ENCODE measurements at places on chromosomes 12 and 14. TPM values are rescaled to one million over a fixed set of nuclear protein-coding genes. Genes with fewer than 3 reads are reported as not detected.
A peak's percentile ranks its signal among the peaks of the same experiment; 100 is the strongest.

DNA sequence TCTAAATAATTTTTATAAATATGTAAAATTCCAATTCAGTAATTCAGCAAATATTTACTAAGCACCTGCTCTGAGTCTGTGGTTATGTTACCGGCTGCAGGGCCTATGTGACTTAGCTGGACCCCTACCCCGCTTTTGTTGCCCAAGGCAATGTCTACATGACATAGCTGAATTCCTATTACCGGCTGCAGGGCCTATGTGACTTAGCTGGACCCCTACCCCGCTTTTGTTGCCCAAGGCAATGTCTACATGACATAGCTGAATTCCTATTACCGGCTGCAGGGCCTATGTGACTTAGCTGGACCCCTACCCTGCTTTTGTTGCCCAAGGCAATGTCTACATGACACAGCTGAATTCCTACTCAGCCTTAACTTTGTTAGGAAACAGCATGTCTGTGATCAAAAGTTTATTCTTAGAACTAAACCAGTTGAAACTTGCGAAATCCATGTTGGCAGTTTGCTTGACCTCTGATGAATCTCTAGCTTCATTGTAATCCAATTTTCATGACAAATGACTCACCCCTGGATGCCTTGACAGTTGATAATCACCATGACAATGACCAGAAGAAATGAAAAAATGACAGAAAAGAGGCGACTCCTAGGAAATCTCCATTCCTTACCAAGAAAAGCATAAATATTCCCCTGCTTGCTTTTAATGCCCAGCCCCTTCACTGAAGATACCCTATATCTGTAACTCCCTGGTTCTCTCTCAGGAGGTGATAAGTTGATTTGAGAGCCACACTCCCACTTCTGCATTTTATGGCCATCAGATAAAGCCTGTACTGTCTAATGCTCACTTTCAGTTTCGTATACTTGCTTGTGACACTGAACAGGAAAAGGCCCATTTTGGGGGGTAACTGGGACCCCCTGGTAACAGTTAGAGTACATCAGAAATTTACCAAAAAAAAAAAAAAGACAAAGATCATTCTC lies 148.4 kb upstream of the SYT10 start:
- no peak overlapping the region for H3K4me3 ChIP-seq
- H3K27ac ChIP-seq = peak overlapping the region; percentile 31
- no peak for DNase-seq
- no peaks in the 10 kb centered on the region for H3K27me3 ChIP-seq

DNA sequence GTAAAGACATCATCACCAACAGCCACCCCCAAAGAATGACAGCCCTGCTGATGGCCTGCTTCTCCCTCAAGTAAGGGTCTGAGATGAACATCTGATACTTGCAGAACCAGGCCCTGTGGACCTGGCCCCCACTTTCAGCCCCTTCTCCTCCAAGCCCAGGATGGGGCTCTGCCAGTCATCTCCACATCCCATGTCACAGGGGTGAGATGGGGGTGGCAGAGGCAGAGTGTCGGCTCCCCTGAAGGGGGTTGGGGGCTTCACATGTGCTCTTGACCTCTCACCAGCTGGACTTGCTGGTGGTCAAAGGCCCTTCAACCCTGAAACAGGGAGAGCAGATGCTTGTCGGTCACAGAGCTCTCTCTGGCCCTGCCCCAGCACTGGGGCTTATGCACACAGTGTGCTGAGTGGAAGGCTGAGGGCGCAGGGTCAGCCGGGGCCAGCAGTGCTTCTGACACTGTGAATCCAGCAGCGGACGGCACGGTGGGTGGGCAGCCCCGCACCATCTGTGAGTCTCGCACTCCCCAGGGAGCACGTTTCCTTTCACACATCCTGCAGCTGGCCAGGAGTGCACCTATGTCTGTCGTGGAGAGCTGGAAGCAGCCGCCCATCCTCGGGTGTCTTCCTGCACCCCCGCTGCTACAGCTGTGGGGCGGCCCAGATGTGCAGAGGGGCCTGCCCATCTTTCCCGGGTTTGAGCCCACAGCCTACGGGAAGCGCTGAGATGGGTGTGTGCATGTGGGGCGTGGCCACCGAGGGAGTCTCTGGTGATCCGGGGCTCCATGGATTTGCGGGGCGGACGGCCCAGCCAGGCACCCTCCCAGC lies 94.3 kb downstream of the ADGRD1 start:
- no peaks in the 10 kb centered on the region for H3K27me3 ChIP-seq
- DNase-seq = no peak

DNA sequence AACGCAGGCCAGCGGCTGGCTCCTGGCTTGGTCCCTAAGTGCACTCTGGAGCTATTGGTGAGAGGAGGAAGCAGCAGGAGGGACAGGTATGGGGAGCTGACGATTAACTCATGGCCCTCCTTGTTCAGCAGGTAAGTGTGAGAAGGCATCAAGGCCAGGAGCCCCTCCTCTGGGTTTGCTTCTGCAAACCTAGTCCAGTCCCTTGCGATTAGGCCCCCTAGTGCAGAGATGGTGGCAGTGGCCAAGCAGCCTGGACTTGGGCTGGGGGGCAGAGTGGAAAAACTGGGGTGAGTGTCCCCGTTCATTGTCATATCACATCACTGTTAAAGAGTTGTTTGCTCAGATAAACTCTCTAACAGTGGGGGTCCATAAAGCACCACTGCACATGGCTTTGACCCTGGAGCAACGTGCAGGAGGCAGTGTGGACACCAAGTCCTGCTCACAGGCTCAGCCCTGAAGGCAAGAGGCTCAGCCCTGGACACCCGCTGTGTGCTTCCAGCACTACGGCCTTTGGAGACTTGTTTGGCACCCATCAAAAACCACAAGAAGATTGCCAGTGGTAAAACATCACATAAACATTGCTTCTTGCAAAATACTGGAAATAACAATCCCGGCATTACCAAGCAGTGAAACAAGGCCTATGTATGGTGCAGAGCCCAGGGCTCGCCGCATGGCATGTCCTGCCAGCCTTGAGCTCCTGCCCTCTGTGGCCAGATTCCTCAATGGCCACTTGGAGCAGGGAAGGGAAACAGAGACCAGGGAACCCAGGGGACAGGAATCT lies 184.3 kb upstream of the RTL1 start:
- no peak for DNase-seq
- H3K4me1 ChIP-seq = no peaks in the 10 kb centered on the region
- no peak overlapping the region for H3K27ac ChIP-seq

DNA sequence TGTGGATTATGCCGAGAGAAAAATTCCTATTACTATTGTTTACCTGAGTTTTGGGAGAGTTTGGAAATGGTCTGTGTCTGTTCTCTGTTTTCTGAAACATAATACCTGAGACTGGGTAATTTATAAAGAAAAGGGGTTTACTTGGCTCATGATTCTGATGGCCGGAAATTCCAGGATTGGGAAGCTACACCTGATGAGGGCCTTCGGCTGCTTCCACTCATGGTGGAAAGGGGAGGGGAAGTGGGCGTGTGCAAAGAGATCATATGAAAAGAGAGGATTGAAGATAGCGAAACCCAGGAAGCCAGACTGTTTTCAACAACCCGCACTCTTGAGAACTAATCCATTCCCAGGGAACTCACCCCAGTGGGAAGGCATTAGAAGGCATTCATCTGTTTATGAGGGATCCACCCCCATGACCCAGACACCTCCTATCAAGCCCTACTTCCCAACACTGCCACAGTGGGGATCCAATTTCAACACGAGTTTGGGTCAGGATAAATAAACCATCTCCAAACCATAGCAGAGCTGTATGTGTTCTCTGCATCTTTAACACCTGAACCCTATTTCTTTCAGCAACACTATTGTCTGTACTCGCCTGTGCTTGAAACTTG lies 51.1 kb downstream of the APAF1 start:
- no peaks in the 10 kb centered on the region for H3K4me1 ChIP-seq
- H3K36me3 ChIP-seq = no peaks in the 10 kb centered on the region
- H3K27ac ChIP-seq = no peak overlapping the region
- H3K27me3 ChIP-seq = no peaks in the 10 kb centered on the region
- no peak overlapping the region for H3K4me3 ChIP-seq

- H3K27ac ChIP-seq = no peak overlapping the region
- no peaks in the 10 kb centered on the region for H3K4me1 ChIP-seq
- H3K27me3 ChIP-seq = no peaks in the 10 kb centered on the region
- DNase-seq = no peak
- no peaks in the 10 kb centered on the region for H3K36me3 ChIP-seq
Measured at GRCh38 chr12:74602881-74603672, 65.4 kb downstream of the ATXN7L3B start.

GRCh38 chr12:94284046-94284445 lies 135.7 kb downstream of the PLXNC1 start:
- DNase-seq = no peak
- H3K27ac ChIP-seq = no peak overlapping the region
- H3K36me3 ChIP-seq = peaks cover 11% of the 10 kb centered on the region
- no peak overlapping the region for H3K4me3 ChIP-seq

DNA sequence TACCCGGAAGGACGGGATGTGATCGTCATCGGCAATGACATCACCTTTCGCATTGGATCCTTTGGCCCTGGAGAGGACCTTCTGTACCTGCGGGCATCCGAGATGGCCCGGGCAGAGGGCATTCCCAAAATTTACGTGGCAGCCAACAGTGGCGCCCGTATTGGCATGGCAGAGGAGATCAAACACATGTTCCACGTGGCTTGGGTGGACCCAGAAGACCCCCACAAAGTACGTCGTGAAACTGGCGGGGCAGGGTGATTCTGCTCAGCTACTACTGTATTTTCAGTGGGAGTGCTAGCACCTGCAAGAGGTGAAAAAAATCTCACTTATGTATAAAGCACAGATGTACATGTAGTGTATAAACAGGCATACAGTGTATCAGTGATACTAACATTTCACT lies 62.9 kb downstream of the FOXN4 start:
- no peak overlapping the region for H3K27ac ChIP-seq
- no peaks in the 10 kb centered on the region for H3K27me3 ChIP-seq
- DNase-seq = no peak
- no peaks in the 10 kb centered on the region for H3K4me1 ChIP-seq
- no peaks in the 10 kb centered on the region for H3K36me3 ChIP-seq

DNA sequence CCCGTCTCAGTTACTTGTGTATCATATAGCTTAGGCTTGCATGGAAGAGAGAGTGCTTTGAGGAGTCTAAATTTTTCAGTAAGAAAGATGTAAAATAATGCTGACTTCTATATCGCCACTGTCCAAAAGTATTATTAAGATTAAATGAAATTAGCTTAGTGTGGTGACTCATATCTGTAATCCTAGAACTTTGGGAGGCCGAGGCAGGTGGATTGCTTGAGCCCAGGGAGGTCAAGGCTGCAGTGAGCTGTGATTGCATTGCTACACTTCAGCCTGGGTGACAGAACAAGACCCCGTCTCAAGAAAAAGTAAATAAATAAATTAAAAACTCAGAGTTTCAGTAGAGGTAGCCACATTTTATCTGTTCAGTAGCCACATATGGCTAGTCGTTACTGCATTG lies 23.3 kb downstream of the PAPOLA start:
- H3K4me3 ChIP-seq = no peak overlapping the region
- no peak overlapping the region for H3K27ac ChIP-seq
- no peak for DNase-seq
- no peaks in the 10 kb centered on the region for H3K27me3 ChIP-seq
- peaks cover 25% of the 10 kb centered on the region for H3K36me3 ChIP-seq

GRCh38 chr14:68538639-68539038 lies 254.2 kb downstream of the ZFP36L1 start:
- no peaks in the 10 kb centered on the region for H3K36me3 ChIP-seq
- H3K27ac ChIP-seq = no peak overlapping the region
- no peaks in the 10 kb centered on the region for H3K4me1 ChIP-seq
- no peaks in the 10 kb centered on the region for H3K27me3 ChIP-seq

- H3K27ac ChIP-seq = no peak overlapping the region
- no peaks in the 10 kb centered on the region for H3K27me3 ChIP-seq
- H3K36me3 ChIP-seq = no peaks in the 10 kb centered on the region
- H3K4me1 ChIP-seq = no peaks in the 10 kb centered on the region
- peak overlapping the region; percentile 79 for H3K4me3 ChIP-seq
Measured at GRCh38 chr12:15788233-15789219, 662 bp downstream of the EPS8 start.

GRCh38 chr12:66879409-66879808 lies 200.5 kb upstream of the GRIP1 start:
- H3K27ac ChIP-seq = no peak overlapping the region
- no peaks in the 10 kb centered on the region for H3K36me3 ChIP-seq
- H3K4me3 ChIP-seq = no peak overlapping the region

DNA sequence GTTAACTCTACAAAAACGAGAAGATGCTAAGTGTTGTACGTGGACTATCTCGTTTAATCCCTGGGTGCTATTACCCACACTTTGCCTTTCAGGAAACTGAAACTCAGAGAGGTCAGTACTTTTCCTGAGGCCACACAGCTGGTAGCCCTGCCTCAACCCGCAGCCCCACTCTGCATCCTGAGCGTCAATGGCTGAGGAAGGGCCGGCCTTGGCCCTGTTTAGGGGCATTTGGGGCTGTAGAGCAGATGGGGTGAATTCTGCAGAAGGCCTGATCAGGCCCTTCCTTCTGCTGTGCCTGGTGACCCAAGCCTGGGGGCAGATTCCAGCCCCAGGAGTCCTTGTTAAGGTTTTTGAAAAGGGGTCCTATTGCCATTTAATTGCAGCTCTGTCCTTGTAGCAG lies 3.7 kb upstream of the CCDC197 start:
- H3K4me3 ChIP-seq = no peak overlapping the region
- no peak for DNase-seq
- no peaks in the 10 kb centered on the region for H3K36me3 ChIP-seq
- H3K27ac ChIP-seq = no peak overlapping the region
- peaks cover 20% of the 10 kb centered on the region for H3K4me1 ChIP-seq

GRCh38 chr12:98592825-98593322 lies 612 bp upstream of the SLC25A3 start:
- no peaks in the 10 kb centered on the region for H3K4me1 ChIP-seq
- H3K27me3 ChIP-seq = no peaks in the 10 kb centered on the region
- H3K4me3 ChIP-seq = peak overlapping the region; percentile 70

- no peak overlapping the region for H3K27ac ChIP-seq
- H3K27me3 ChIP-seq = no peaks in the 10 kb centered on the region
- no peaks in the 10 kb centered on the region for H3K4me1 ChIP-seq
- no peak for DNase-seq
- H3K4me3 ChIP-seq = no peak overlapping the region
Measured at GRCh38 chr12:114018669-114019068, 52.5 kb upstream of the RBM19 start.

DNA sequence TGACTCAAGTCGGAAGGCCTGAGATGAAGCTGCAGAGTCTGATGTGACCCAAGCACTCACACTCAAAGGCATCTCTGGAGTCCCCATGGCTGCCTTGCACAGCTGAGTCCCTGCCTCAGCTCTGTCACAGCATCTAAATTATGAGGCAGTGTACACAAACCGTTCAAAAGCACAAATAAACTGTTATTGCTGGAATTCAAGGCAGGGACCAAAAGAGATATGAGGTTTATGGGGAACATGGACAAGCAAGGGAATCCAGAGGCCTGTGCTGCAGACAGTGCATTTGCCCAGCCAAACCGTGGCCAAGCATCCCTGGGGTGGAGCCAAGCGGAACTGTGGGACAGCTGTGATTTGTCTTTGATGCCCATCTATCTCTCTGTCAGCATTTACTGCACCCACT lies 91.3 kb downstream of the RPS29 start:
- no peak overlapping the region for H3K4me3 ChIP-seq
- DNase-seq = no peak
- no peak overlapping the region for H3K27ac ChIP-seq
- H3K4me1 ChIP-seq = no peaks in the 10 kb centered on the region

Gene TPH2
- total RNA-seq = not detected

Gene SLC22A17
- total RNA-seq = not detected

Gene IFI27
- 2.0 TPM for total RNA-seq

Gene RAD9B
- total RNA-seq = 2.0 TPM

Gene ANKS1B
- total RNA-seq = not detected

Gene GPR162
- not detected for total RNA-seq

Gene LRP1-AS
- total RNA-seq = not detected

Gene LBHD2
- not detected for total RNA-seq

Gene MAPKAPK5
- total RNA-seq = 54.3 TPM

Gene STAC3
- 5.7 TPM for total RNA-seq

Gene KRT73
- not detected for total RNA-seq

Gene PRIMA1
- total RNA-seq = not detected

Gene KLHL33
- 0.08 TPM for total RNA-seq

Gene SDSL
- 1.3 TPM for total RNA-seq

Gene PLEKHG7
- total RNA-seq = 1.3 TPM

Measured in GM12878 (cell line).